ENCODE measurements at places on chromosomes 5 and 9.

- no peak for DNase-seq
These were observed 99.3 kb upstream of the NIPBL start for GRCh38 chr5:36777105-36777757.

- DNase-seq, result no peak
These were observed 7.3 kb upstream of the SLC25A51 start for GRCh38 chr9:37911271-37911681.

GRCh38 chr5:149466457-149466972 is 84.7 kb downstream of the CSNK1A1 start:
- DNase-seq, result no peak

DNA sequence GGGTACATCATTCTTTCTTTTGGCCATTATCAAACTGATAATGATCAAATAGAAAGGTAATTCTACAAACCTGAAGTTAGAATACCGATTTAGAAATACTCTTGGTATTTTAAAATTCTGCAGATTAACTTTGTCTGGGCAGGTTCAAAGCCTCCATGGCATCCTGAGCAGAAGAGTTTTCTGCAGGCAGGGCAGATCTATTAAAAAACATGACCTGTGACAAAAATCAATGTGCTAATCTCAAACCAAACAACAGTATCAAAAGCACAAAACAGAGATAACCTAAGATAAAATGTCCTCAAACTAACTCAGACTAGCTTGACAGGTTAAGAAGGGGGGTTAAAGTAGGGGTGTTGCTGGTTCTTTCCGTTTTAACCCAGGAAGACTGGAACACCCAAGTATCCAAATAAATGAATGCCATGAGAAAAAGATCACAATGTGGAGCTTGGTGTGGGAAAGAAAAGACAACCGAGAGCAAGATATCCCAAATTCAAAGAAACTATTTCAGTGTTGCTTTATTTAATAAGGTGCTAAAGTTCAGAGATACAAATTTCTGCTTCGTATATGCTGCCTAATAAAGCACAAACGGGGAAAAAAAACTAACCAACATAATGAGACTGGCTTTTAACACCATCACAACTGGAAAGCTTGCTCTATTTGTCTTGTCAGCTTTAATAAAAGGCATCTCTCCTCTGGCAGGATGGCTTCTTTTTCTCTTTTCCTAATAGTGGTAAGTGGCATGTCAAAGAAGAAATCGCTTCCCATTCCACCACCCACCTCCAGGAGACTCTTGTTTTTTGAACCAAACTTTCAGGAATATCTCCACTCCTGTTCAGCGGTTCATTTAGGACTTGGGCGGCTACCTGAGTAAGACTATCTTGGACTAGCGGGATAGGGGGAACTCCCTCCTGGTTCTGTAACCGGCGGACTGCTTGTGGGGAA is 2.3 kb downstream of the EFNA5 start:
- DNase-seq, result no peak

- DNase-seq, result no peak
These were observed 50.7 kb upstream of the CAMK4 start for GRCh38 chr5:111173476-111173875.

GRCh38 chr5:175520321-175520720 is 42.0 kb downstream of the SFXN1 start:
- no peak for DNase-seq

DNA sequence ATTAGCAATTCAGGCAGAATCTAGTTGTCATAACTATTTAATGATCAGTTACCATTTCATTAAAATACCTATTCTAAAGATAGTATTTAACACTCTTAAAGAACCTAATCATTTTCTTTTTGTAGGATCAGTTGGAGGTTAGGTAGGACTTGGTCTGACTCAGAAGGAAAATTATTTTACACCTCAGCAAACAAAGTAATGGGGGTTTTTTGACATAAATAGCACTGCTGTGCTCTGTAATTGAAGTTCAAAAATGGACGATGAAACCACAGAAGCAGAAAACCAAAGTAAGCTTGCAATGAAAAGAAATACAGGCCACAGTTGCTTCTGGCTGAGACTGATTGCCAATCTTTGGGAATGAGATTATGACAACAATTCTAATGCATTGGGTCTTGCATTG is 187.0 kb upstream of the TRPM3 start:
- no peak for DNase-seq

GRCh38 chr9:79742110-79742721 is 170.5 kb downstream of the TLE4 start:
- DNase-seq, result no peak

GRCh38 chr9:90974643-90975245 is 173.1 kb downstream of the SYK start:
- DNase-seq, result no peak

GRCh38 chr5:169114466-169115065 is 186.4 kb downstream of the SLIT3 start:
- no peak for DNase-seq

DNA sequence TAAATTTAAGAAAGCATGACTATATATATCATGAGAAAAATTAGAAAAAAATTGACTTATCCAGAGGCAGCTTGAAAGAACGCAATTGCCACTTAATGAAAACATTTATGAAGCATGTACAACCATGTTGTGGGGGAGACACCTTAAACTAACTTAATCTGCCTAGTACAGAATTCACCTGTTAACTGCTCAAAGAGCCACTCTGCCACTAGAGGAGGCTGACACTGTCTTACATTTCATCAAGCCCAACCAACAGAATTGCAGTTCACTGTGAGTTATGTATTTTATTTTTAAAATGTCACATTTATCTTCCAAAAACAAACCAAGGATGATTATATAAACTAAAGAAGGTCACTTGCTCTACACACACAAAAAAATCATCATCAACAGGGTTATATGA is 252.9 kb downstream of the MLLT3 start:
- DNase-seq, result no peak

DNA sequence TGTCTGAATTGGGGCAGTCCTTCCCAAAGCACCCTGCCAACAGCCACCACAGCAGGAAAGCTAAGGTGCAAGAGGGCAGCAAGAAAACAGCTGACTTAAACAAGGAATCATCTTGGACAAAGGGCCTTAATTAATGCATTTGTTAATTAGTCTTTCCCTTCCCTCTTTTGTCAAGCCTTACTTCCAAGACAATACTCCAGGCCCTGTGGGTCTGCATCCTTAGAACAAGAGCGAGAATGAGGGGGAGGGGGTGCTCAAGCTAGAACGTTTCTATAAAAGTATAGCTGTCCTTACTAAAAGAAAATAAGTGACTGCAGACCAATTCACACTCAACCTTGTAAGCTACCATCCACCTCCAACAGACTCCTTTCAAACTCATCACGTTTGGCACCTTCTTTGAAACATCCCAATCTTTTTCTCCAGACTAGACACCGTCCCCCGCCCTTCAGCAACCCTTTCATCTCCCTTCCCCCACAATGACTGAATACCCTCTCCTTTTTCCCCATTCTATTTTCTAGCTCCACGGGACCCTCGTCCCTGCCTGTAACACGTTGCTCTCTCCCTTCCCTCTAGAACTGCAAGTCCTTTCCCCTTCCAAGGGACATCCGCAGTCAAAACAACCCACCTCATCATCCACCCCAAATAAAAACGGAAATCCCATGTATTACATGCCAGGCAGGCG is 85.7 kb upstream of the RNF38 start:
- DNase-seq, result no peak

DNA sequence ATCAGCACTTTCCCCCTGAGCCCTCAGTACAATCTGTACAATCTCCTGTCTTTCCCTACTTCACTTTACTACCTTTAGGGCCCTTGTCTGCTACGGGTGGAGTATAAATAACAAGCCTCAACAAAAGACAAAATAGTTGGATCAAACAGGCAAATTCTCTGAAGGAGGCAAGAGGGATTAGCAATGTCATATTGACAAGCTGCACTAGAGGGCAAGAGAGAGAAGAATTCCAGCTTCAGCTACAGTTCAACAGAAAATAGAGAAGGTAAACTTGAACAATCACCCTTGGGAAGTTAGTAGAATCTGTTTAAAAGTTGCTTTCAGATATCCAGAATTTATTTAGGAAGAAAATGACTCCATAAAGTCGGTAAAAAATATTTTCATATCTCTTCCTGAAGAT is 68.4 kb upstream of the IZUMO3 start:
- no peak for DNase-seq

DNA sequence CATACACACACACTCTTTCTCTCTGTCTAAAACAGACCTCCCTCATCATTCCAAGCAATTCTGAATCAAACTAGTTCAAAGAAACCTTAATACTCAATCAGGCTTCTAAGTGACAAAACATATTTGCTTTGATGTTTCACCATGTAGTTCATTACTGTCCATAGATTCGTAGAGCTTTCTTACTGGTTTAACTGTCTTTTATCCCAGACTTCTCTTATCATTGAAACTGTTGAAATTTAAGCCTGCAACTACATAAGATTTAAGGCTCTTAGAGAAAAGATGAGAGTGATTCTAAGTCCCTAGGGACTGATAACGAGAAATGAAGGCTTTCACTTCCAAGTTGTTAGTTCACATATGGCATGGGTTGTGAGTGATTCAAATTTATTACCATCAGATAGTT is 11.0 kb upstream of the PLAC8L1 start:
- DNase-seq, result no peak

- no peak for DNase-seq
These were observed 78.7 kb upstream of the SH3PXD2B start for GRCh38 chr5:172533058-172533398.

DNA sequence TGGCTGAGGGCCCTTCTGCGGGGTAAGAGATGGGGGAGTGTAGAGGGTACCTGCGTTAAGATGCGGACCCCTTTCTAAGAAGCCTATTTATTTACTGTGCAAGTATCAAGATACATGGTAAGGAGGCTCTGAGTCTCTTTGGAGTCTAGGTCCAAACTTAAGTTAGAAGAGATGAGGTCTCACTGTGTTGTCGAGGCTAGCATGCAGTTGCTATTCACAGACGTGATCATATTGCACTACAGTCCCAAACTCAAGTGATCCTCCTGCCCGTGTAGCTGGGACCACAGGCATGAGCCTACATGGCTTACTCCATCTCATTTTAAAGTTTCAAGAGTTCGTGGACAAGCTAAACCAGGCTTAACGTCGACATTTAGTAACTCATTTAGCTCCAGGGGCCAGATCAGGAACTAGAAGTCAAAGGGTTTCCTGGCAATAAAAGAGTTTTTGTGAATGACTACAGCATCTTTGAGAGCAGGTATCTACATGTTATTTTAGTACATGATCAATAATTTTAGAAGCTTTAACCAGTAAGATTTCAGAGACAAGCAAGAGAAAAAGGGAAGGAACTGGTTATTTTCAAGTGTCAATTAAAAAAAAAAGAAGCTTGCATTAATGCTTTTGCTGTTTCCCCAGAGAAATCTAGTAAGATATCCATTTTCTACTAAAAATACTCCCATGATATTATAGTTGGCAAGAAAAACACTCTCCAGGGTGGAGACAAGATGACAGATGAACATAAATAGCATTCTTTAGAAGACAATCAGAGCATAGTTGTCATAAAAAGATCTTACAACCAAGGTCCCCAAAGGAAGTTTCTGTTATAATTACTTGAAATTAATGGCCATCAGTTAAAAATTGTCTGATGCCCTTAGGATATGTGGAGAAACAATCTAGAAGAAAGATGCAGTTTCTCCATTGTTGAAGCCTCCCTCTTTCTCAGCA is 141.3 kb downstream of the SCAMP1 start:
- DNase-seq, result no peak

DNA sequence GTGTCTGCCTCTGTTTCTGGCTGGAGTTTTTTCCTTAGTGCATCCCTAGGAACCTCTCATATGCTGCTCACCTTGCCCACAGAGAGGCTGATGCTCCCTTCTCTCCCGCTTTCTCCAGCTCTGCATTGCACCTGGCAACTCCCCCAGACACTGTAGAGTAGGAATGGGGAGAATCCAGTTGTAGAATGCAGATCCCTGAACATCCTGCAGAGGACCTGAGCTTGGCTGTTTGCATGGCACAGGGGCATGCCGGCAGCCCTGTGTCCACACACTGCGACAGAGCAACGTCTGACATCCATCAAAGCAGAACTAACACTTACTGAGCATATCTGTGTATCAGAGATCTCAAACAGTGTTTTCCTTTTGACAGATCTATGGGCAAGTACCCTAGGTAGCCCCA is 19.9 kb downstream of the IDNK start:
- DNase-seq, result no peak

DNA sequence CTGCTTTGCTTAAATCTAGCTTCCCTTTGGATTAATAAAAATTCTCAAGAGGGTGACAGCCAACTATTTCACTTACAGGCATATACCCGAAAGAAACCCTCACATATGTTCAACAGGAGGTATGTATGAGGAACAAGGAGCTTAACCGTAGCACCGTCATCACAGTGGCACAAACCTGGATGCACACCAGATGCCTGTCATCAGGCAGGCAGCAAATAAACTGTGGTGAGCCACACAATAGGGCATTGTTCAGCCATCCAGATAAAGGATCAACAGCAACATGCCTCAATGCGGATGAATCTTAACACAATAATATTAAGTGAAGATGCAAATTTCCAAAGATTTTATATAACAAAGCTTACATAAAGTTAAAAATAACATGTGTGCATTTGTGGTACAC is 5.5 kb upstream of the TNFSF15 start:
- no peak for DNase-seq

DNA sequence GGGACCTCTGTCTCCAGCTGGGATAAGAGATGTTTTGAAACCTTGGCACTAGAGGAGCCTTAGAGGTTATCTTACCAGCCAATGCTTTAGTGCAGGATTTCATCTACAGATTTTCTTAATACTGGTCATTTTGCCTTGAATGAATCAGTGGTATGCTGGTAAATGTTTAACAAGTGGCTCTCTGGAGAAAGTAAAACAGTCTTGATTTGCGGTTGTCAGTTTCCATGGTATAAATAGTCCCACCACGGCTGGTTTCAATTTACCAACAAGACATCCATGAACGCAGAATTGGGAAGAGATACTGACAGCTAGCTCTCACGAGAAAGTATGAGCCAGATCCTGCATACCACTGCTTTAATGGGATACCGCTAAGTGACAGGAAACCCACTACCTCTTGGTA is 56.7 kb upstream of the CXCL14 start:
- no peak for DNase-seq

- DNase-seq, result no peak
These were observed 360.3 kb downstream of the LRRC70 start for GRCh38 chr5:62938927-62939326.

DNA sequence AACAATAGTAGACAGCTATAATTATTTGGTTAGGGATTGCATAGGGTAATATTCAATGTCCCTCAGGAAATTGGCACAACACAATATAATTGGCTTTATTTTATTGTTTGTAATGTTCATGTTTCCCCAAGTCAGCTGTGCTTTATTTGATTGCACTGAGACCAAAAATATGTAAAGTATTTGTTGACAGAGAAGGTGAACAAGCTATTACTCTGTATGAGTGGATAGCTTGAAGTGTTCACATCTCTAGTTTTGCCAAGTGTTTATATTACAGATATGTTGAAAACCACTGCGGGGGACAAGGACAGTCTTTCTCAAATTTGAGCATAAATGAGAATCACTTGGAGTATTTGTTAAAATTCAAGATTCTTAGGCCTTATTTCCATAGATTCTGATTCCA is 83.3 kb downstream of the RAB3C start:
- no peak for DNase-seq

- no peak for DNase-seq
These were observed 100.7 kb downstream of the SUSD1 start for GRCh38 chr9:112074250-112075008.

Measured in esophagus squamous epithelium (tissue), 5 donors.